ENCODE measurements at places on chromosomes 5 and 9.

DNA sequence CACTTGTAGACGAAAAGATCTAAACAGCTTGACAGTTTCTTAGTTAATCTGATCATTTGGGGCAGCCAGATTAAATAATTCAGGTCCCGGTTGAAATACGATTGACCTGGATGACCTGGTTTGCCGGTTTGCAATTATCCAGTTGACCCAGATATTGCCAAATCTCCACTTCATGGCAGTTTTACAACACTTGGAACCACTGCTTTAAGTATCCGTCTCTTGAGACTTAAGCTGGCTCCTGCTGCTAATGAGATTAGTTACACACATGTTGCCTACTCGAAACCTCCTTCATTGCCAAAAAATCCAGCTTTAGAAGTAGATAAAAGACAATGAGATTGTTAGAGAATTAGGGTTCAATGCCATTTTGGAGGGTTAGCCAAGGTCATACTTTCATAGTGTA lies 136.2 kb upstream of the HAPLN1 start:
- no peak for DNase-seq

DNA sequence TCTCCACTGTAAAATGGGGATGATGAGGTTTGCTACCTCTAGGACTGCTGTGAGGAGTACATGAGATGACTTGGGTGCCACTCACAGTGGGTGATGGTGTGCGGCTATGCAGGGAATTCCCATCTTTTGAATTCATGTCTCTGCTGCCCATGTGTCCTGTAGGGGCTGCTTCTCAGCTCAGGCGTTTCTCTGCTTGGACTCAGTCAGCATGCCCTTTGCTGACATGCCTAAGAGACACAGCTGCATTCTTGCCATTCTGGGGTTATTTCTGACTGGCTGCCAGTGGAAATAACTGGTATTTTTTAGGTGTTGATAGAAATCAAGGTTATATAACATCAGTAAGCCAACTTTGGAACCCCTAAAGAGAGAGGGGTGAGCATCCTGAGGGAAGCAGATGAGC lies 24.3 kb upstream of the XPA start:
- peak; percentile 21 for DNase-seq

DNA sequence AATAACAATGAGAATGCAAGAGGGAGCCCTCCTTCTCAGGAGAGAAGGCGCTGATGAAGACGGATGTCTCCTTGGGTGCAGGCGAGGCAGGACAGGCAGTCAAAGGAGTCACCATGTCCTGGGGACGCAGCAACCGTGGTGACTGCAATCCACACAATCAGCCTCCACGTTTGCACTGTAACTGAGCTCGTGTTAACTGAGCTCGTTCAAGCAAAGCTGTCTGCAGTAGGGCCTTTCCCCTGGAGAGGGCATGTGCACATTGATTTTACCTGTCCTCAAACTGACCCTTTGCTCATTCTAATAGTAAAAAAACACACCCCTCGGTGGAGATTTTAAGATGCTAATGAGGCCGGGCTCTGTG lies 2.8 kb downstream of the SARDH start:
- no peak for DNase-seq

DNA sequence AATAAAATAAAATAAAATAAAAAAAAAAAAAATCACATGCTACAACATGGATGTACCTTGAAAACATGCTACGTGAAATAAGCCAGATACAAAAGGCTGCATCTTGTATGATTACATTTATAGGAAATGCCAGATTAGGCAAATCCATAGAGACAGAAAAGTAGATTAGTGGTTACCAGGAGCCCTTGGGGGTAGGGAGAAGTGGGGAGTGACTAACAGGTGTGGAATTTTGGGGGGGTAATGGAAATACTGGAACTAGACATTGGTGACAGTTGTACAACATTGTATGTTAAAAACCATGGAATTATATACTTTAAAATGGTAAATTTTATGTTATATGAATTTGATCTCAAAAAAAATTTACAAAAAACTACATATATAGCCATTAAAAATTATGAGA lies 47.3 kb downstream of the SLC1A1 start:
- DNase-seq, result peak; percentile 29

- DNase-seq, result peak; percentile 10
Observed at GRCh38 chr5:65329266-65329665, 152.5 kb downstream of the ADAMTS6 start.

DNA sequence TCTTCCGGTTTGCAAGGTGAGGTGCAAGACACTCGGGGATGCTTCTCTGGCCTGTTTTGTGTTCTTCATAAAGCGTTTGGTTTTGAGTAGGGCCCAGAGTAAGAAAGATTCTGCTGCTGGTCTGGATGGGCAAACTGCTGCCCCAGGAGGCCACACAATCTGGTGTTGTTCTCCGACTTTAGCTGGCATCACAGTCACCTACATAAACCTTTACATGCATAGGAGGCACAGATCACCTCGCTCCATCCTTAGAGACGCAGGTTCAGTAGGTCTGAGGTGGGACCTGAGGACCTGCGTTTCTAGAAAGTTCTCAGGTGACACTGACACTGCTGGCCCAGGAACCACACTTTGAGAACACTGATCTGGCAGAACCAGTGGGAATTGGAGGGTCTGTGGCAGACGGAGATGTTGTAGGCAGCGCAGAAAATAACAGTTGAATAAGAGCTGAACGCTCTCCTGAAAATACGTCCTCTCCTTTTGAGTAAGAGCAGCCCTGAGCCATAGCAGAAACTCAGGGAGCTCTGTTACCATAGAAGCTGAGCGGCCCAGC lies 3.9 kb upstream of the SLC6A3 start:
- no peak for DNase-seq

DNA sequence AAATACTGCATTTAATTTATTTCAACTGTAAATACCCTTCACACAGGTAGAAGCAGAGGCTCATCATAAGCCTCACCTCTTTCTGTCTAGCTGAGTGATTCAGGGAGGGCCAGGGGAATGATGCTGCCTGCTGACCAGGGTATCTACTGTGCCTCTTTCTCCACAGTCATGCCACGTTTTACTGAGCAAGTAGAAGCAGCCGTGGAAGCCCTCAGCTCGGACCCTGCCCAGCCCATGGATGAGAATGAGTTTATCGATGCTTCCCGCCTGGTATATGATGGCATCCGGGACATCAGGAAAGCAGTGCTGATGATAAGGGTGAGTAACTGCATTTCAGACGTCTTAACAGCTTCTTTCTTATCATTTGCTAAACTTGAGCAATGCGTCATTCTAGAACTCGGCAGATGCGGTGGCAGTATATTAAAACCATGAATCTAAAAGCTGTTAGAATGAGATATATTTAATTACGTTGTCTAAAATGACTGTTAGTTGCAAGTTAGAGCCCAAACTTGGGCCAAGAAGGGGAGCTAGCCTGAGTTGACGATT lies 50.0 kb upstream of the LRRTM2 start:
- DNase-seq, result no peak

DNA sequence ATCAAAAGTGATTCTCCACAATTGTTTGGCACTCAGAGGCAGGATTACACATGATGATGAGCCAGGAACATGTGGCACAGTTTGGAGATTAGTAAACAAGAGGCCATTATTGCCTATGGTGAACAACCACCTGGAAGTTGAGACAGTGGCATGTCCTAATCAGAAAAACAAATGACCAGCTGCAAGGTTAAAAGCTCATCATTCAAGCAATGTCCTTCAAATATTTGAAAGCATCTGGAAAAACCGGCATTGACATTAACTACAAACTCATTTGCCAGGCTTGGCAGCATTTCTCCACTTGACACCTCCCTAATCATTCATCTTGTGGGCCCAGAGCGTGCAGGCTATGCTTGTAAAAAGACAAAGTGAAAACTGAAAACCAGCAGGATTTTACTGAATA lies 80.6 kb upstream of the MEGF10 start:
- no peak for DNase-seq

DNA sequence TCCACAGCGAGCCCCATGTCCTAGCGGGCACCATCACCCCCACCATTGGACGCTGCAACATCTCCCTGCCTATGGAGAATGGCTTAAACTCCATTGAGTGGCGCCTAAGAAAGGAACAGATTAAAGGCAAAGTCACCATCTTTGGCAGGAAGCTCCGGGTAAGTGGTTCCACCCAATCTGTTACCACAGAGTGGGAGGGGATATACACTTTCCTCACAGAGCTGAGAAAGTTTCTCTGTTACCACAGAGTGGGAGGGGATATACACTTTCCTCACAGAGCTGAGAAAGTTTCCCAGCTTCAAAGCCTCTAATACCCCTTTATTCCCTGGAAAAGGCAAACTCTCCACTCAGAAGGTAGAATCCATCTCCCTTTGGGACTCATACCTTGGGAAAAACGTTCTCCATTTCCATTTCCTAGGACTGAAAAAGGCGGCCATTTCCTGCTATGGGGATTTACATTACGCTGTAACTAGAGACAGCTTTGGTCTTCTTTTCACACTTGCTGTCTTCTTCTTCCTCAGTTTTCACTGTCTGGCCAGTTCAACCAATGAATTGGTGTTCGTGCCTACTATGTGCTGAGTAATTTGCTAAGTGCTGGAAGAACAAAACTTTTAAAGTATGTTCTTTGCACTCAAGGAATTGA lies 63.4 kb upstream of the WWC1 start:
- no peak for DNase-seq

DNA sequence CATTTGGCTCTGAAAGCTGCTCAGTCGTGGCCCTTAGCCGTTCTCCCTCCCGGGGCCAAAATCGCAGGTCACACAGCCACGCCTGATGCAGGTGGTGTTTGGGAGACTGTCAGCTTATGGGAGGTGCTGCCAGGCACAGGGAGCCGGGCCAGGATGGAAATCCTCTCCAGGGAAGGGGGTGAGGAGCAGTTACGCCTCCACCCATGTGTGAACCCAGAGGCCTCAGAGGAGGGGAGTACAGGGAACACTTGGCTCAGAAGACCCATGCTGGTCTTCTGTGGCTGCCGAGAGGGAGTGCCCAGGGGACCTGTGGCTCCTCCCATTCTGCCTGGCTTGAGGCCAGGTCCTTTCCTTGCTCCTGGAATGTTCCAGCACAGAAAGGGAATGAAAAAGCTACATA lies 3.6 kb upstream of the OLFM1 start:
- no peak for DNase-seq

DNA sequence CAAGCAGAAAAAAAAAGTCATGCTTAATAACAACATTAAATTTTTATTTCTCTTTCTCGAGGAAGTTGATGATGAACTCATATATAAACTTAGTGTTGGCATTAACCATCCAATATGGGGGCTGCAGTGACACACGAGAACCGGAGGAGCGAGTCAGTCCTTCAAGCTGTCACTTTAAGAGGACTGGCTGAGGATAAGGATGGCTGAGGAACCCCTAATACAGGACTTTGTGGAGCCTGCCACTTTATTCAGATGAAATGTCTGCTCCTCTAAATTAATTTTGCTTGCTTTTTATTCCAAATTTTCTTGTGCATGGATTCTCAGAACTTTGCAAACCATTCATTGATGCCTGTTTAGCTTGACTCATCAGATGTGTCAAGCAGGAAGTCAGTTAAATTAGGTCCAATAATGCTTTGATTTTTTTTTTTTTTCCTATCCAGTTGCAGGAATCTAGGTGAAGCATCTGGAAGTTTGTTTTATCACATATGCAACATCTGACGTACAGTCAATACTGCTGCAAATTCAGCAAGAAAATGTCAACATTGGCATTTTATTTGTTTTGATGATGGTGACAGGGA lies 144.2 kb upstream of the COL5A1 start:
- DNase-seq, result no peak

- DNase-seq, result no peak
Observed at GRCh38 chr5:54186108-54186507, 124.3 kb downstream of the ARL15 start.

- DNase-seq, result no peak
Observed at GRCh38 chr9:72855890-72856523, 96.8 kb downstream of the ALDH1A1 start.

- DNase-seq, result no peak
Observed at GRCh38 chr5:88395264-88395663, 126.6 kb upstream of the TMEM161B start.

GRCh38 chr5:88805151-88805784 lies 77.7 kb downstream of the MEF2C start:
- DNase-seq, result no peak

- DNase-seq, result no peak
Observed at GRCh38 chr9:17782430-17783149, 203.7 kb downstream of the SH3GL2 start.

- peak; percentile 24 for DNase-seq
Observed at GRCh38 chr9:77421506-77422265, 226.4 kb downstream of the GNA14 start.

DNA sequence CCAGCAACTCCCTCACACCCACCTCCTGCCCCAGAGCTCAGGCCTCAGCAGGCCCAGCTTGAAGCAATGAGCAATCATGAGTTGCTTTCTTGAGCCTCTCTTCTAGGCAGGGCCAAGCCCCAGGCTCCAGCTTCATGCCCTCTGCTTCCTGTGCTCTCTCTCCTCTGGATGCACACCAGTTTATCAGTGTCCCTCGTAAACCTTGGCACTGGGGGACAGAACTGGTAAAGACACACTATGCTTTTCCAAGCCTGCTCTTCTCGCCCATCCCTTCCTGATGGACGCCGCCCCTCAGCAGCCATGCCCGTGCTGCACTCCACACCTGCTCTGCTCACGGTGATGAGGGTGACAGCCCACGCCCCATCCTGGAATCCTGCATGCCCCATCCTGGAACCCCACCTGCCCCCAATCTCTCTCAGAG lies 49.4 kb upstream of the ORM1 start:
- DNase-seq, result no peak

DNA sequence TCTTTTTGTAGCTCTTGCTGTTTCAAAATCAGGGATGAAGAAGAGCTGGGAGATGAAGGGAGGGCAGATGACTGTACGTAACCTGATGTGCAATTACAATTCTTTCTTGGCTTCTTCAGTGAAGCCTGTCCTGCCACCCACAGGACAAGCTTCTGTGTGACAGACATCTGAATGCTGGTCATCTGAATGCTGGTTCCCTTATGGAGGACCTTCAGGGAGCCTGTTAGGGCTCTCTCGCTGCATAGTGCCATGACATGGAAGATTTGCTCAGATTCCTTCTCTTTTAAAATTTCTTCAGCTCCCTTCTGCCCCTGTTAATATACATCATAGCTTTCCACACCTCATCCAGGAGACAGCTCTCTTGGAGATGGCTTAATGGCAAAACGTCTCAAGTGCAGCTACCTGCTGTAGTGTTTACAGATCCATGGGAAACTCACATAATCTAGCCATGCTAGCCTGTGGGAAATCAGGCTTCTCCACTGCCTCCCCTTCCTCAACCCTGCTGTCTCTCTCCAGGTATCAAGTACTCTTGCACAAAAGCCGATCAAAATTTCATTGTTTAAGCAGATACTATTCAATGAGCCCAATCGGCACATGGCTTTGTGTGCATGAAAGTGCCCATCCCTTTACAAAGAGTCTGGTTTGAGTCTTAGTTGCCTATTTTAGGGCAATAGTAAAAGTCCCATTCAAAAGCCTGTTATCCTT lies 134.6 kb downstream of the RAB3C start:
- DNase-seq, result no peak
